ENCODE measurements at places on chromosomes 6 and 20.

GRCh38 chr6:111536910-111537527, 54.0 kb upstream of the REV3L start:
- DNase-seq = no peak

DNA sequence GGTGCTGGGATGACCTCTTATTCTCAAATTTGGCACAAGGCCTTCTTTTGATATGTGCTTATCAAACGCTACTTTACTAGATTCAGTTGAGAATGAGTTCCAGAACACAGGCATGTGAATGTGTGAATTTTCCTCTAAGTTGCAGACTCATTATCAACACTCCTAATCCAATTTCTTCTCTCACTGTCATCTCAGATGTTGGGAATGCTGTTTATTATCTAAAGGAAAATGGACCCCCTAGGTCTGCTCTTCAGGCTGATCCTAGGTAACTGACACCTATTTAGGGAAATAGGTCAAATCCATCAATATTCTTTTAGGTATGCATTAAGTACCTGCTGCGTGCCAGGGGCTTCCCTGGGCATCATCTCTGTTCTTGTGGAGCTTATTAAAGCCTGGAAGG, 215.0 kb upstream of the NOX3 start:
- DNase-seq = no peak

DNA sequence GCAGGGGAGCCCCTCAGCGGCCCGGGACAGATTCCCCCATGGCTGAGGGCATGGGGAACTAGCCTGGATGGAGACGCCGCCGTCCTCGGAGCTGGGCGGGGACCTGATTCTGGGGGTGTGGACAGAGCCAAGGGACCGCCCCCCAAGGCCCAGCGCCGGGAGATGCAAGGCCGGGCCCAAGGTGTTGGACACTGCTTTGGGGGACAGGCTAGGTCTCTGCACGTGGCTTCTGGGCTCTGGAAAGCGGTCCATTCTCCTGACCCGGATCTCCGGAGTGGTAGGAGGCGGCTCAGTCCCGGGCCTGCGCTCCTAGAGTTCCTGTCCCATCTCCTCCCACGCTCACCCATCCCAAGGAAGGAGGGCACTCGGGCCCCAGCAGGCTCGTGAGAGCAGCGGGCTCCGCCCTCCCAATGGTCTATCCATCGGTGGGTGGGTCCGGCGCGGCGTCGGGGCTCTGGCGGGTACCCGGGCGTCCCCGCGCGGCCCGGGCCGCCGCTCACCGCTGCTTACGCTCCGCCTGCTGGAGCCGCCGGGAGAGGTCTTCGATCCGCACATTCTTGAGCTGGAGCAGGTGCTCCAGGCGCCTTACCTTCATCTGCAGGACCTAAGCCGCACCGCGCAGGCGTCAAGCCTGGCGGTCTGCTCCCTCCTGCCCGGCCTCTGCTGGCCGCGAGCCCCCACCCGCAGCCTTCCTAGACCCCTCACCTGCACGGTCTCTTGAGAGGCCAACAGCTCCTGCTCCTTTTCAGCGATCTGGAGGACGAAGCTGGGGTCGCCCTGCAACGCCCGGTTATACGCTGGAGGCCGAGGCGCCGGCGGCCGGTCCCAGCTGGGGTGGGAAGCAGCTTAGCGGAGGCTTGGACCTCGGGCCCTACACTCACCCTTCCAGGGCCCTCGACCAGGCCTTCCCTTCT, 3.3 kb downstream of the SPEF1 start:
- DNase-seq = no peak

DNA sequence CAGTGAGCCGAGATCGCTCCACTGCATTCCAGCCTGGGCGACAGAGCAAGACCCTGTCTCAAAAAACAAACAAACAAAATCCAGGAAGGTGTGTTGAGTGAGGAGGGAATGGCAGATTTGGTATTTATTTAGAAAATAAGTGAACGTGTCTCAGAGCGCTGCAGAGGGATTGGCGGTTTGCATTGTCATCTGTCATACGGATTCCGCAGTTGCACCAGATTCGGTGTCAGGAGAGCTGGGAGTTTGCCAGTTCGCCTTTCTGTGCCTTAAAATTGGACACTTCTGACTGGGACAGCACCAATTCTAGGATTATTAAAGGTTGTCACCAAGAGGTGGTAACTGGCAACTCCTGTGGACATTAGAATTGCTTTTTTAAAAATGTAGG, 912 bp downstream of the SNRNP48 start:
- no peak for DNase-seq

- peak; percentile 18 for DNase-seq
These were observed 55.4 kb downstream of the RIPOR3 start for GRCh38 chr20:50635676-50636600.

- no peak for DNase-seq
These were observed 3.7 kb downstream of the KIF16B start for GRCh38 chr20:16569246-16570153.

DNA sequence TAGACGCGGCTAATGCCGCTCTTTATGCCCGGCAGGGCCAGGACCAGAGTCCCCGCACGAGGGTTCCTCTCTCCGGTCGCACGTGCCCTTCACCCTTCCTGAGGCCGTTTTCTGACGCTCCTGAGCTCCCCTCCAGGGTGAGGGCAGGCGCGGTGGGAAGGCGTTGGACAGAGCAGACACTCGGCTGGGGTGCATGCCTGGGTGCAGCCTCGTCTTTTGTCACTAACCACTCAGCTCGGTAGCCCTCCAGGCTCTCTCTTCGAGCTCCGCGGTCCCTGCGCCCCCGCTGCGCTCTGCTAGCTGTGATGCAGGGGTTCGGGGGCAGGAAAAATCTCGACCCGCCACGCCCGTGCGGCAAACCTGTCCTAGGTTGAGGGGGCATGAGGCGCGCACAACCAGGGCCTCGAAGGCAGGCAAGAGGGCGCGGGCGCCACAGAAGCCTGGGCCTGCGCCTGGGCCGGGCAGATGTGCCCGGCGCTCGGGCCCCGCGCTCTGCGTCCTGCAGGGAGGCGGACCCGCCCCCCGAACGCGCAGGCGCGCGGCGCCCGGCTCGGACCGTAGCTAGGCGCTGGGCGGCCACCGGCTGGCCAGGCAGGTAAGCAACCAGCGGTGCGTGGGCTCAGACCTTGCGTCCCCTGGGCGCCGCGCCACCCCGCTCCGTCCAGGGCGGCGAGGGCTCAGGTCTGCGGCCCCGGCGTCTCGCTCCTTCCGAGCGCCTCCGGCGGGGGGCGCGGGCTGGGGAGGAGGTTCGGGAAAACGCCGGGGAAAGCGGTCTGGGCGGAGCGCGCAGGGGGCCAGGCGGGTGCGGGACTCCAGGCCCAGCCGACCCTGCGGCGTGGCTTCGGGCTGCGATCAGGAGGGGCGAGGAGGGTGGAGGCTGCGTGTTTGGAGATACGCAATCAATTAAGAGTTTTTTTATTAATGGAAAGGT, at the start of gene L3MBTL1:
L3MBTL1 (plus strand) TSS at position 548 of the 931 bp plus-strand sequence. CDS start 5,807 bp downstream, outside the sequence.
- DNase-seq = no peak

GRCh38 chr6:123625696-123626095, 11.1 kb downstream of the TRDN start:
- DNase-seq = no peak

- no peak for DNase-seq
These were observed 2.1 kb downstream of the FAM217B start for GRCh38 chr20:59942245-59942644.

- no peak for DNase-seq
These were observed 99.3 kb downstream of the PAX1 start for GRCh38 chr20:21804802-21805201.

GRCh38 chr6:110826236-110827129, 11.2 kb upstream of the CDK19 start:
- no peak for DNase-seq

DNA sequence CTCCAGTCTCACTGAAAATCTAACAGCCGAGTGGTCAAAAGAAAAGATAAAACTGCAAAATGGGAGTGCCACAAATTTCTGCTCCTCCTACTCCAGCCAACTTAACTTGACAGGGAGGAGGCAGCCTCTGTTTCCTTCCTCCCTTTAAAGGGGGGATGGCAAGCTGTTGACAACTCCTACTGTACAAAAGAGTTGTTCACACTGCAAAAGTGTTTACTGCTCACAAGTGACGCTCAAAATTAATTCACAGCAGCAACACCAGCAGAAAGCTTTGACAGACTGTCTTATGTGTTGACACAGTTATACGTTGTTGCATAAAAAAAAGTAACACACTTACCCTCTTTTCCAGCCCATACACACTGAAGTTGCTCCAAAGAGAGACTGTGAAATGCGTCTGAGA, 169.8 kb downstream of the BACH2 start:
- no peak for DNase-seq

- DNase-seq = no peak
These were observed 298.6 kb upstream of the SUPT3H start for GRCh38 chr6:45676380-45676779.

GRCh38 chr6:13431861-13432465, 55.4 kb downstream of the GFOD1 start:
- DNase-seq = no peak

GRCh38 chr20:63711085-63711645, 3.3 kb downstream of the ZGPAT start:
- no peak for DNase-seq

DNA sequence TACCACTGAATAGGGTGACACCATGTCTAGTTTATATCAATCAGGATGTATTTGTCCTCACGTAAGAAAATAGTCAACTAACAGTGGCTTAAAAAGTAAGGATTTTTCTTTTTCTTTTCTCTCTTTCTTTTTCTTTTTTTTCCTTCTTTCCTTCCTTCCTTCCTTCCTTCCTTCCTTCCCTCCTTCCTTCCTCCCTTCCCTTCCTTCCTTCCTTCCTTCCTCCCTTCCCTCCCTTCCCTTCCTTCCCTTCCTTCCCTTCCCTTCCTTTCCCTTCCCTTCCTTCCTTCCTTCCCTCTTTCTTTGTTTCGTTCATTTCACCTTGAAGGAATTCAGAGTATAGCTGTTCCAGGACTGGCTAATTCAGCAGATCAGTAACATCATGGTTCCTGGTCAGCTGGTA, 83.2 kb downstream of the SOX4 start:
- DNase-seq = no peak

GRCh38 chr6:11386323-11386722, 151.2 kb upstream of the TMEM170B start:
- no peak for DNase-seq

- no peak for DNase-seq
These were observed 6.8 kb upstream of the KIAA1755 start for GRCh38 chr20:38267296-38267695.

- DNase-seq = no peak
These were observed 151.0 kb upstream of the SMLR1 start for GRCh38 chr6:130676077-130676772.

DNA sequence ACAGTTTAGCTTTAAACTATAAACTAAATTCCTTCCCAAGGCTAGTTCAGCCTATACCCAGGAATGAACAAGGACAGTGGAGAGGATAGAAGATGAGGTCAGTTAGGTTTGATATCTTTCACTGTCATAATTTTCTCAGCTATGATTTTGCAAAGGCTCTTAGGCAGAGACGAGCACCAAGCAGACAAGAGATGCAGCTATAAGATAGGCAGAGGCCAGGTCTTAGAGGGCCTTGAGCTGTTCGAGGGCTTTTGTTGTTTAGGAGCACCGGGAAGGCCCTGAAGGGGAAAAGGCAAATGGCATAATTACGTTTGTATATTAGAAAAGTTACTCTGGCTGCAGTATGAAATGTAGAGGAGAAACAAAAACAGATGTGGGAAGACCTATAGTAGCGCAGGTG, 59.8 kb downstream of the DOP1A start:
- no peak for DNase-seq

DNA sequence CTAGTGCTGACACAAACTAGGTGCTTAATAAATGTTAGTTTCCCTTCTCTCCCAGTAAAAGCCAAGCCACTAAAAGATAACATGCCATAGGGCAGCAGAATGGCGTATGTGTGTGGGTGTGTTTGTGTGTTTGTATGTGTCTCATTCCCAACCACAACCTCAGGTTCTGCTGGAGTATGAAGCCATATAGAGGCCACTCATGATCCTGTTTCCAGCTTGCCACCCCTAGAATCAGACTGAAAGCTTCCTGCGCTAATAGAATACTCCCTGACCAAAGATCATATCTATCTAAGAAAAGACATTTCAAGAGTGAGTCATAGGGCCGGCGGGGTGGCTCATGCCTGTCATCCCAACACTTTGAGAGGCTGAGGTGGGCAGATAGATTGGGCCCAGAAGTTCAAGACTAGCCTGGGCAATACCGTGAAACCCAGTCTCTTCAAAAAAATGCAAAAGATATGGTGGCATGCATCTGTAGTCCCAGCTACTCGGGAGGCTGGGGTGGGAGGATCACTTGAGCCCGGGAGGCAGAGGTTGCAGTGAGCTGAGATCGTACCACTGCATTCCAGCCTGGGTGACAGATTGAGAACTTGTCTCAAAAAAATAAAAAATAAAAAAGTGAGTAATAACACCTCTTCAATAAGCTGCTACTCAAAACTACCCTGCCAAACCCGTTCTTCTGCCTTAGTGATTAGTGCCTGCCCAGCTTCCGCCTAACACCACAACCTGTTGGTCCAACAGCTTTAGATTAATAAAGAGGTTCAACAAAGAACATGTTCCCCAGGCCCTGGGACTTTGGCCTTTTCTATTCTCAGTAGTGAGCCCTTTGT, 11.8 kb upstream of the SNRPC start:
- DNase-seq = no peak

GRCh38 chr6:32842021-32842650, 1.7 kb downstream of the PSMB8 start:
- no peak for DNase-seq

GRCh38 chr6:4661391-4661790, 114.8 kb upstream of the CDYL start:
- DNase-seq = no peak

DNA sequence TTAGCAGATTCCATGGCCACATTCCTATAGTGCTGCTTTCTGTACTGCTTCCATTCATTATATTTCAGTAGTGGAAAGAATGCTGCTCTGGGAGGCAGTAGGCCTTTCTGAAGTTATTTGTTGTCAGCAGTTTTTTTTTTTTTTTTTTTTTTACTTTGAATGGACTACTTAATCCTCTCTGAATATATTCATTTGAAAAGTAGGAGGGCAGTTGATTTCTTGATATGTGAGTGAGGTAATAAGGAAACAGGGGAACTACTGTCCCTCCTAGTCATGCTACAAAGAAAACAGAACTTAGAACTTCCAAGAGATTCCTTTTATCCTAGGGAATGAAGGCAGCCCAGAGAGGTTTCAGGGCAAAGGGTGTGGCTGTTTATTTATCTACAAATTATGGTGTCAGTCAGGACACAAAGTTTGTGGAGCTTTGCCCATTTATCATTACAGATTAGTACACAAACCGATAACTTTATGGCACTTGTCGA, 155.9 kb downstream of the JARID2 start:
- DNase-seq = no peak

GRCh38 chr6:38909015-38909730, 139.4 kb upstream of the GLP1R start:
- no peak for DNase-seq

- no peak for DNase-seq
These were observed 829 bp downstream of the MANBAL start for GRCh38 chr20:37290158-37290810.

- no peak for DNase-seq
These were observed 45.6 kb downstream of the EYA4 start for GRCh38 chr6:133286765-133287164.

- DNase-seq = no peak
These were observed 106.0 kb downstream of the SYCP2 start for GRCh38 chr20:59827138-59828056.

- DNase-seq = no peak
These were observed 310.1 kb downstream of the UTRN start for GRCh38 chr6:144595266-144595665.
